ENCODE measurements at places on chromosomes 3 and 15. TPM values are rescaled to one million over a fixed set of nuclear protein-coding genes. Genes with fewer than 3 reads are reported as not detected.

Gene CHRNA3
- total RNA-seq = not detected

Gene CTXN2
- not detected for total RNA-seq

Gene TOMM70
- total RNA-seq = 26.4 TPM

Gene ENTPD3
- not detected for total RNA-seq

Gene SETD2
- total RNA-seq = 81.2 TPM

Gene RNF123
- total RNA-seq = 79.8 TPM

Gene GHSR
- total RNA-seq = not detected

Gene TRANK1
- total RNA-seq = 160 TPM

Gene SYNPR
- total RNA-seq = not detected

Gene SERPINI2
- not detected for total RNA-seq

Gene RETNLB
- total RNA-seq = 0.50 TPM

Gene ARL13B
- total RNA-seq = 8.1 TPM

Gene NR1I2
- 0.39 TPM for total RNA-seq

Gene PTH1R
- total RNA-seq = not detected
